ENCODE measurements at places on chromosomes 6 and 20.
A peak's percentile ranks its signal among the peaks of the same experiment; 100 is the strongest.

DNA sequence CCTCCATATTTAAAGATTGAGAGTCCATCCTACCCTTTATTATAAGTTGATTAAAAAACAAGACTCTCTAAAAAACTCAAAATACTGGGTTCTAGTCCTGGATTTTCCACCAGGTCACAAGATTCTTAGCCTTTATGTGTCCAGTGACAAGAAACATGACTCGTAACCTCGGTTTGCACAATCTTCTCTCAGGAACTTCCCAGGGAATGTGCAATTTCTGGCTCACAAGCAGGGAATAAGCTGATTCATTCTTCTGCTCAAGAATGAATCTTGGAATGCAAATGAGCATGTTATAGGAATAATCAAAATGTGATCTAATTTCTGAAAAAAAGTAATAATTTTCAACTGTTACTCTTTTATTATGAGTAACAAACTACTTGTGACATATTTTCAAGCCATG is 45.1 kb downstream of the OGFRL1 start:
- peak; percentile 92 for DNase-seq

DNA sequence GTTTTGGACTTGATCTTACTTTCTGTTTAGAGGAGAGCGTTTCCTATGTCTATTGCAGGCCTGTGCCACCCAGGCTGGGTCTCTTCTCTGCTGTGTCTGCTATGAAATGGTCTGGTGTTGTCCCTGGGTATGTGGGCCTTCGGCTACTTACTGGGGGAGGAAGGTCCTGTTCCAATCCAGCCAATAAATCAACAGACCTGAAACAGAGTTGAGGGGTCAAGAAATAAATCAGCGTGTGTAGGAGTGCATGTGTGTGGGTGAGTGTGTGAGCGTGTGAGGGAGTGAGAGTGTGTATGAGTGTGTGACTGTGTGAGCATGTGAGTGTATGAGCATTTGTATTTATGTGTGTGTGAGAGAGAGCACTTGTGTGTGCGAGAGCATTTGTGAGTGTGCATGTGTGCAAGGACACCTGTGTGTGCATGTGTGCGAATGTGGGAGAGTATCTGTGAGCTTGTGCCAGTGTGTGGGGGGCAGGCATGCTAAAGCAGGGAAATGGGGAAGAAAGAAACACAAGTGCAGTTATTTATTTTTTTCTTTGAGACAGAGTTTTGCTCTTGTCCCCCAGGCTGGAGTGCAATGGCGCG is 86.3 kb upstream of the PMEPA1 start:
- no peak for DNase-seq

DNA sequence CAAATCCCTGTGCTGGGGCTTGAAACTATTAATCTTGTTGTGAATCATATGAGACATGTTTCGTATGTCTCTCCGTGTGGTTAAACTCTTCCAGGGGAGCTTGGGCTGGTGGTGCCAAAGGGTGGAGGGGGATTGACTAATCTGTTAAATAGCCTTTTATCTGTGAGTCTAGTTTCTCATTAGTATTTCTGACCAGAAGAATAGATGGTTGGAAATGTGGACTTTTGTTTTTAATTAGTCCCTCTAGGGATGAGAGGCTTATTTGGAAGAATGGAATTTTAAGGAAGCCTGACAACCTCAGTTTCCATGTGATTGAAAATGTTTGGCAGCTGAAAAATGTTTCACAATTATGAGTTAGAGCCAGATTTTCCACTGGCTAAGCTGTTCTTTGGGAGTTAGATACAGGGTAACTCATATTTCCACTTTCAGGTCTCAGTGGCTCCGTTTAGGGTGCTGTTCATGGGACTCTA is 117.3 kb downstream of the BCKDHB start:
- peak; percentile 90 for DNase-seq

- DNase-seq, result peak; percentile 20
These were observed 31.8 kb downstream of the PSMF1 start for GRCh38 chr20:1150218-1150617.

GRCh38 chr20:62501801-62502495 is 26.2 kb upstream of the GATA5 start:
- peak; percentile 45 for DNase-seq

DNA sequence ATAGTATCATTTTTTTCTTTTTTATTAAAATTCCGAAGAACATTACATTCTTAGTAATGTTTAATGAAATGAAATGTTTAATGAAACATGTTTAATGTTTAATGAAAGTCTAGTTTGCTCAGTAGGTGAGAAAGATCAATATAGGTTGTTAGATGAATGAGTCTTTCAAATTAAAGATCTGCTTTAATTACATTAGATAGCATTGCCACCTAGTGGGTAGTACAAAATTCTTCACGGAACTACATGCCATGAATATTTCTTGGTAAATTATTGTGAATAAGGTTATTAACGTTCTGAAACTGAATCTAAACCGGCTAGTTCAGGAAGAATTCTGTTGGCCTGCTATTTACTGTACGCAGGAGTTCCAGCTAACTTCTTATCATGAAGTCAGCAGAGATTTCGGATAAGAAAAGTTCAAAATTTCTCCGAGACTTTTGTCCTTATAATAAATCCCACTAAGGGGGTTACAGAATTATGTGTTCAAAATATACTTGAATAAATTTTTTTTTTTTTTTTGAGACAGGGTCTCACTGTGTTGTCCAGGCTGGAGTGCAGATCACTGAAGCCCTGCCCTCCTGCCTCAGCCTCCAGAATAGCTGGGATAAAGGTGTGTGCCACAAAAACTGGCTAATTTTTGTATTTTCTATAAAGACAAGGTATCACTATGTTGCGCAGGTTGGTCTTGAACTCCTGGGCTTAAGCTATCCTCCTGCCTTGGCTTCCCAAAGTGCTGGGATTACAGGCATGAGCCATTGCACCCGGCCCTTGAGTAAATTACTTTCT is 7.9 kb upstream of the GMNN start:
- peak; percentile 18 for DNase-seq

DNA sequence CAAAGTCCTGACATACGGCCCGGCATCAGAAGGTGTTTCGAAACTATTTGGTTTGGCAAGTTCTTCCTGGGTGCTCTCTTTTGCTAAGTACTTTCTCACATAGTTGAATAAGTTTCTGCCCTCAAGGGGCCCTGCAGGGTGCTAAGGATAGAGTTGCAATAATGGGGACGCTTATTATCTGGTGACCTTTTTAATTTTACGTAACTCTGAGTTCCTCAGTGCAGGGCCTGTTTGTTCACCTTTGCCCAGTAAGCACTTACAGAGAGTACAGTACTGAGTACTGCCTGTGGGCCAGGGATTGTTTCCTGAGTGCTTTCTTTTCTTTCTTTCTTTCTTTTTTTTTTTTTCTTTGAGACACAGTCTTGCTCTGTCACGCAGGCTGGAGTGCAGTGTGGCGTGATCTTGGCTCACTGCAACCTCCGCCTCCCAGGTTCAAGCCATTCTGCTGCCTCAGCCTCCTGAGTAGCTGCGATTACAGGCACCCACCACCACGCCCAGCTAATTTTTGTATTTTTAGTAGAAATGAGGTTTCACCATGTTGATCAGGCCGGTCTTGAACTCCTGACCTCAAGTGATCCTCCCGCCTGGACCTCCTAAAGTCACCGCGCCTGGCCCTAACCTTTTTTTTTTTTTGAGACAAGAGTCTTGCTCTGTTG is 4.5 kb upstream of the PXMP4 start:
- DNase-seq, result no peak

DNA sequence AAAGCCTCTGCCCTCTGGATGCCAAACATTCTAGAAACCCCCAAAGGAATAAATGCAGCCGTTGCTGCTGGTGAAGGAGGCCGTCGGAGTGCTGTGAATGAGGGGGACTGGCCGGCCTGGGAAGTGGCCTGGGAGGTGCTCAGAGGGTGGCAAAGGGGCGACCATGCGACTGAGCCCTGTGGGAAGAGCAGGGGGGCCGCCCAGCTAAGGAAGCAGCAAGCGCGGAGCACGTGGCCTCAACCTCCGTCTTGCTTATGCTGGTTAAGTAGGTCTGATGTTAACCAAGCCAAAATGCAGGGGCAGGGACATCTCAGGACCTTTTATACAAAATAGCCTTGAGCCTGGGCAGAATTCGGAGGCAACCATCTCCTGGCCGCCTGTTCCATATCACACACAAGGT is 381.5 kb downstream of the TAF4 start:
- DNase-seq, result no peak

DNA sequence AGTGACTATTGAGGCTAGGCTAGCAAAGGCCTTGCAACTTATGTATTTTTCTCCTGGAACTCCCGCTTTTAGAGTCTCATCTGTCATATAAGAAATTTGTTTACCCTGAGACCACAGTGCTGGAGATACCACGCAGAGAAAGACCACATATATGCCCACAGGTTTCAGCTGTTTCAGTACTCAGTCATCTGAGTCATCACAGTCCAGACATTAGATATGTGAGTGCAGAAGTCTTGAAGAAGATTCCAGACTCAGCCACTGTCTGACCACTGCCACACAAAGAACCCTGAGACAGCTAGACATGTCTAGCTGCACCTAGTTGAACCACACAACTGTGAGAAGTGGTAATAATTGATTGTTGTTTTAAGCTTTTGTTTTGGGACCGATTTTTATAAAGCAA is 648.3 kb downstream of the EPM2A start:
- DNase-seq, result no peak

DNA sequence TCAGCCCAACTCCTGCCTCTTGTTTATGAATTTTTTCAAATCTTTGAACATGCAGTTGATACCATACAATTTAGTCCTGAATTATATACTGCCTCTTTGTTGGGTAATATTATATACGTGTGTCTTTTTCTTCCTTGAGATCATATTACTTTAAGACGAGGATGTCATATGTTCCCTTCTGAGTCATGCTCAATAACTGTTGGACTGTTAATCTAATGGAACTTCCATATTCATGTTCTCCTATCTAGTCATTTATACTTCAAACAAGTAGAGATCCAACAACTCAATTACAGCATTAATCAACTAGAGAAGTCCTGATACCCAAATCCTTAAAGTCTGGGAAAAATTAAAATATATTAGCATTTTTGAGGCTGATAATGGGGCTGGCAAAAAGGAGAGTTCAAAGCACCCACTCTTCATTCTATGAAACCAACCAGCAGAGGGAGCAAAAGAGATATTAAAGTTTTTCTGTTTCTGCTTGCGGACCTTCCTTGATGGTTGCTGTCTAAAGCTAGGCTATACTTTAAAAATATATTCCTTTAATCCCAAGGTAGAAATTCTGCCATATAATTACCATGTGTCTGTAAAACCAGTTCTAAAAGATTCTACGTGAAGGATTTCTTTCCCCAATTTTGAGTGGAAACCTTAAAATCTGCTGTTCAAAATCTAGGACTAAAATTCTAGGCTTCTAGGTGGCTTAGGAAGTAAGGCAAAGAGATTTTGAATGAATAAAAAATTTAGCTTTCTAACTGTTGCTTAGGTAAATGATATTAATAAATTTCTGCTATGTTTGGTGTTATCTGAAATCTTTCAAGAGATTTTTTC is 498.9 kb downstream of the BCKDHB start:
- no peak for DNase-seq

GRCh38 chr20:34875642-34876405 is 588 bp upstream of the ACSS2 start:
- peak; percentile 95 for DNase-seq

GRCh38 chr20:32764005-32764960 is 2.1 kb downstream of the DNMT3B start:
- no peak for DNase-seq

DNA sequence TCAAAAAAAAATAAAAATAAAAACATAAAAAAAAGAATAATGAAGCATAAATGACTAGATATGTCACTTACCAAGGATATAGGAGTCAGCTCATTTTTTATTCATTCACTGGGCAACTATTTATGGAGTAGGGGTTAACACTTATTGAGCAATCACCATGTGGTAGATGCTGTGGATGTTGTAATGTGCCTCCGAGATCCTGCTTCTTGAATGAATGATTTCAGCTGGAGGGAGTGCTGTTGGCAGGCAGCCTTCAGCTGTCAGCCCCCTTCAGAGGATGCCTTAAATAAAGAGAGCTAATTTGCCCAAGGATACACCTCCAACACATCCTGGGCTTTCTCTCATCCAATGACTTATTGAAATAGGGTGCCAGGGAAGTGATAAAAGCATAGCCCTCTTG is 229.5 kb upstream of the DTNBP1 start:
- no peak for DNase-seq

DNA sequence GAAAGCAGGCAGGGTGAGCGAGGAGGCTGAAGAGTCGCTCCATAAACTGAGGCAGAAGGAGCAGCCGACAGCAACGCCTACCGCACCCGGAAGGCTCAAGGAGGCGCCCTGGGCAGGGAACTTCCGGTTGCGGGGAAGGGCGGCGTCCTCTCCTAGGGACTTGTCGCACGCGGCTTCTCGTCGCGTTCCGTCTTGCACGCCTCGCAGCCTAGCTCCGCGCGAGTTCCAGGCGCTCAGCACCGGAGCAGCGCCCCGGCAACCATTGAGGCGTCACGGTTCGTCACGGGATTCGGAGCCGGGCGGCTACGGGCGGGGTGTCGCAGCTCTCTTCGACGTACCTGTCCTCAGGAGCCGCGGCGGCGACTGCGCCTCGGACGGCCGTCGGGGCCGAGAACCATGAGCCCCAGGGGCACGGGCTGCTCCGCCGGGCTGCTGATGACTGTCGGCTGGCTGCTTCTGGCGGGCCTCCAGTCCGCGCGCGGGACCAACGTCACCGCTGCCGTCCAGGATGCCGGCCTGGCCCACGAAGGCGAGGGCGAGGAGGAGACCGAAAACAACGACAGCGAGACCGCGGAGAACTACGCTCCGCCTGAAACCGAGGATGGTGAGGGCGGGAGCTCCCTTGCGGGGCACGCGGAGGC is at the start of gene SPACA1:
Gene SPACA1, plus strand, starts transcription at position 332 of the 641 bp plus-strand sequence. Its CDS starts 65 bp downstream, at position 397.
- DNase-seq, result no peak

- peak; percentile 17 for DNase-seq
These were observed 392.7 kb upstream of the MAN1A1 start for GRCh38 chr6:119742188-119742803.

- DNase-seq, result no peak
These were observed 58.9 kb upstream of the LRRC1 start for GRCh38 chr6:53735896-53736295.

GRCh38 chr6:85285934-85286333 is 163.9 kb upstream of the NT5E start:
- no peak for DNase-seq

DNA sequence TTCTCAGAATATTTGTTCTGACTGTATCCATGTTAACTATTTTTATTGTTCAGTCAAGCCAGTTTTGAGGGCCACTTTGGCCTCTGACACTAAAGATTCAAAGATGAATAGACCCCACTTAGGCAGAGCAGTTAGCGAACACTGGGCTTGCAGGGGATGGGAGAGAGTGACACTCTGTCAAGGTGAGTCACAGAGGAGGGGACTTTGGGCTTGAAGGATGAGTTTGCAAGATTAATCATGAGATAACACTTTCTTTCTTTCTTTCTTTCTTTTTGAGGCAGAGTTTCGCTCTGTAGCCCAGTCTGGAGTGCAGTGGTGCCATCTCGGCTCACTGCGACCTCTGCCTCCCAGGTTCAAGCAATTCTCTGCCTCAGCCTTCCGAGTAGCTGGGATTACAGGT is 46.4 kb downstream of the SPATA2 start:
- DNase-seq, result no peak

Data from stromal cell of bone marrow (primary cell).